CD4-positive, alpha-beta T cell treated with Interleukin-10 for 1 hour (primary cell): ENCODE measurements at places on chromosomes 7 and 10.

DNA sequence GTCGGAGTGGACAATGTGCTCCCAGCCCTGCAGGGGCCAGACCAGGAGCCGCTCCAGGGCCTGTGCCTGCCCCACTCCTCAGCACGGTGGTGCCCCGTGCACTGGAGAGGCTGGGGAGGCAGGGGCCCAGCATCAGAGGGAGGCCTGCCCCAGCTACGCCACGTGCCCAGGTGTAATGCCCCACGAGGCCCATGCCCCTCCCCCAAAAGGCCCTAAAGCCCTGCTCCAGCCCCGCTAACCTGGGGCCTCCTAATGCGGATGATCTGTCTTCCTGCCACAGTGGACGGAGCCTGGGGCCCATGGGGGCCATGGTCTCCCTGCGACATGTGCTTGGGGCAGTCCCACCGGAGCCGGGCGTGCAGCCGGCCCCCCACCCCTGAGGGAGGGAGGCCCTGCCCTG, 23.7 kb upstream of the ZNF862 start:
- no peak for DNase-seq

DNA sequence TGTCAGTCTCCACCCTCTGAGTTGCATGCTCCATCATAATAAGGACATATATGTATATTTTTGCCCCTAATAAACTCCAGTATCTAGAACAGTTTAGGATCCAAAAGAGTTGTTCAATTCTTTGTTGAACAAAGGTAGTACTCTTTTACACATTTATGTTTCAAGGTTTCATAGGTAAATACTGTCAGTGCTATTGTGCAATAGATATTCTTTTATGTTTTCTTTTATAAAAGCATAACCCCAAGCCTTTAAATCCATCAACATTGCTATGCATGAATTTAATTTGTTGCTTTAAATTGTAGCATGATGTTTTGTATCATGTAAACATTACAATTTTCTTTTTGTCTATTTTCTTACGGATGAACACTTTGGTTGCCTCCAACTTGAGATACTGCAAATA, 469.7 kb upstream of the COBL start:
- no peak for DNase-seq

DNA sequence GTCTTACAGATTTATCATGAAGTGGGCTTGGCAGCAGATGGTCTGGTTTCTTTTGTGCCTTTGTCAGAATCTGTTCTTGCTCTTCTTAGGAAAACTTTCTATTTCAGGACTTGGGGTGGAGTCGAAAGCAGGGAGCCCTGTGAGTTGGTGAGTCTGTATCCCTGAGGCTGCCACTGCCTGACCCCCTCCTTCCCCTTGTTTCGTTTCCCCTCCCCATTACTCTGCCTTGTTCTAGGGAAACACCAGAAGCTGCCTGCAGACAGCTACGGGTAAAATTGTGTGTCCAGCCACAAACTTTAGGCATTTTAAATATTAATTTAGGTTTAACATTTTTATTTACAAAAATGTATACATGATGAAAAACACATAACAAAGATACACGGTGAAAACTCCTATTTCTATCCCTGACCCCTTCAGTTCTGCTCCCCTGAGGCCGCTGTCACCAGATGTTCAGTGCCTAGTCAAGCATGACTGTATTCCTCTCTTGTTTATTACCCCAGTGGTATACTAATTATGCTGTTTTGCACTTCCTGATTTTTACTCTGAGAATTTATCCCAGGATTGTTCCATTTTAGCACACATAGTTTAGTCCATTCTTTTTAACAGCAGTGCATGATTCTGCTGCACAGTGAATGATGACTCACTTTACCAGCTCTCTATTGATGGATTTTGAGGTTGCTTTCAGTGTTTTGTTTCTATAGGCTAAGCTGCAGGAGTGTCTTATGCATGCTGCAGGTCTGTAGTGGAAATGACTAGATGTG, 9.1 kb downstream of the TSPAN14 start:
- DNase-seq, result no peak

DNA sequence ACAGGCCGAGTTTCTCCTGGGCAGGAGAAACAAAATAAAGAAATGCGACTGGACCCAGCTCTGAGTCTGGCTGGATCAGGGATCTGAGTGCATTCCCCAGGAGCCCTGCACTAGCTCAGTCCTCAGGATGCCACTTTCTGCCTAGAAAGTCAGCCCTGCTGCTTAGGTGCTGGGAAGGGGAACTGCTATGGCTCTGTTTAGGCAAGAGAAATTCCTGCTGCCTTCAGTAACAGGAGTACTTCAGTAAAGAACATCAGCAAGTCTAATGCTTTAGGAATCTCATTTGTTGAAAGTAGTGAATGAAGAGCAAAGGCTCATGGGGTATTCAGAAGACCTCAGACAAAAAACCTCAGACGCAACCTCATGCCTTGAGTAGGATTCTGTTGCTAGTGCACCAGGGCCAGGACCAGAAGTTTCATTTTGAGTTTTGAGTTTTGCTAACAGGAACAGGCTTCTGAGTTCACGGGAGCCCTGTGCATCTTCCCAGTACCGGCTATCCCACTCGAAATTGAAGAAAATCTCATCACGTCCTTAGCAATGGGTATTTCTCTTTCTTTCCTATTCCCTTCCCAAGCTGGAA, 170.8 kb upstream of the CDCA7L start:
- no peak for DNase-seq

- no peak for DNase-seq
Observed at GRCh38 chr10:132162590-132163277, 24.0 kb upstream of the DPYSL4 start.

GRCh38 chr10:69180525-69181204, 631 bp downstream of the SUPV3L1 start:
- DNase-seq, result peak; percentile 28

GRCh38 chr10:74995806-74996205, 115.7 kb upstream of the SAMD8 start:
- DNase-seq, result no peak
